Skeletal muscle tissue (tissue), 5 donors: ENCODE measurements at places on chromosomes 7 and 10. TPM values are rescaled to one million over a fixed set of nuclear protein-coding genes. Genes with fewer than 3 reads are reported as not detected.

The EPO gene
- total RNA-seq, result not detected

The LHFPL3 gene
- not detected for total RNA-seq

The LIPK gene
- not detected for total RNA-seq

The ZNF804B gene
- total RNA-seq, result not detected

The CYP2C18 gene
- total RNA-seq, result not detected

The ZNF853 gene
- total RNA-seq, result 12.0 TPM

The ITIH5 gene
- 37.1 TPM for total RNA-seq

The OR2A5 gene
- not detected for total RNA-seq

The PMPCB gene
- total RNA-seq, result 53.8 TPM

The SFTPA2 gene
- total RNA-seq, result 0.52 TPM
